ENCODE measurements at places on chromosomes 3 and 15.
A peak's percentile ranks its signal among the peaks of the same experiment; 100 is the strongest.

DNA sequence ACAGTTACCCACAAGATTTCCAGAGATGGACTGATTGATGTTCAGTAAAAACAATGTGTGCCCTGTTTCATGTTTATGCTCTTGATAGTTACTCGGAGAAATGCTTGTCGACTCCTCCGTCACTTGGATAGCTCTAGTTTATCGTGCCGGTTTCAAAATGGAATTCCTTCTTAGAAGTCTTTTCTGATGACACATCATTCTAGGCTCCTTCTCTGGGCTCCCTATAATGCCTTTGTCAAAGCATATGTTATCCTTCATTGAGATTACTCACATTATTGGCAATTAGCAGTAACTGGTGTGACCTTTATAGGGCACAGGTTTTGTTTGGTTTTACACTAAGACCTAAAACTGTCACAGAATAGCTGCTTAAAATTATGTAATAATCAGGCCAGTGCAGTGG is 201.8 kb downstream of the CNTN6 start:
- DNase-seq = no peak

DNA sequence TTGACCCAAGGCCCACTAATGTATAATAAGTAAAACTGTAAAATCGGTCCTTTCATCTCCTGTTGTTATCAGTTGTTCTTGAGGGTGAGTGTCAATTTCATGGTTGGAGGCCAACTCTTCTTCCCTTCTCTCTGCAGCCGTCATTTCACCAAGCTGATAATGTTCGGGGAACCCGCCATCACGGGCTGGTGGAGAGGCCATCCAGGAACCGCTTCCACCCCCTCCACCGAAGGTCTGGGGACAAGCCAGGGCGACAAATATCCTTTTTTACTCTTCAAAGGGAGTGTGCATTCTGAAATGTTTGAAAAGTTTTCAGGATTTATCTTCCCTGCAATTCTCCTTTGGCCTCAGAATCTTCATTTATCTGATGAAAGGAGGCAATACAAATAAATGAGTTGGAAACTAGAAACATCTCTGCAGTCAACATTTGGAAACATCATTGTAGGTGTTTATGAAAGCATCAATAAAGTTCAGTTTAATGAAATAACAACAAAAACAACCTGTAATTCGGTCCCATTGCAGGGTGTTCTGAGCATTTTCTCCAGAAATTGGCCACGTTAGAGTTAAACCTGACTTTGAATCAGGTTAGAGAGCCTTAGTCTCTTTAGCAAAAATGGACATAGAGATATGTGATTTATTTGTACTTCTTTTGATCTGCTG is 63.9 kb downstream of the CRTC3 start:
- DNase-seq = no peak

DNA sequence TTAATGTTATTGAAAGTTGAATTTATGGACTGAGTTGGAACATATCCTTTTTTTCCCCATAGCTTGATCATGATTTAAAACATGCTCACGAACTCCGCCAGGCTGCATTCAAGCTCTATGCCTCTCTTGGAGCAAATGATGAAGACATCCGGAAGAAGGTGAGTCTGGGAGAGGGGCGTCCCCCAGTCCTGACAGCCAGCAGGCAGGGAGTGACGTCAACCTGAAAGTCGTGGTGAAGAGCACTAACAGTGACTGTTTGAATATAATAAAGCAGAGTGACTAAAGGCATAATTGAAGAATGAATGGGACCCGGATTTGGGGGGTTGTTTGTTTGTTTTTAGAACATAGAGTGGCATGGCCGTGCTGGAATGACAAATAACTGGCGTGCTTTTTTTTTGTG is 57.9 kb downstream of the ARMC8 start:
- DNase-seq = no peak

- DNase-seq = peak; percentile 46
These were observed 69.7 kb upstream of the LRRFIP2 start for GRCh38 chr3:37243820-37244748.

- no peak for DNase-seq
These were observed 303.9 kb downstream of the PDCD6IP start for GRCh38 chr3:34102288-34102687.

GRCh38 chr3:55376753-55377347 is 110.3 kb downstream of the WNT5A start:
- DNase-seq = no peak

DNA sequence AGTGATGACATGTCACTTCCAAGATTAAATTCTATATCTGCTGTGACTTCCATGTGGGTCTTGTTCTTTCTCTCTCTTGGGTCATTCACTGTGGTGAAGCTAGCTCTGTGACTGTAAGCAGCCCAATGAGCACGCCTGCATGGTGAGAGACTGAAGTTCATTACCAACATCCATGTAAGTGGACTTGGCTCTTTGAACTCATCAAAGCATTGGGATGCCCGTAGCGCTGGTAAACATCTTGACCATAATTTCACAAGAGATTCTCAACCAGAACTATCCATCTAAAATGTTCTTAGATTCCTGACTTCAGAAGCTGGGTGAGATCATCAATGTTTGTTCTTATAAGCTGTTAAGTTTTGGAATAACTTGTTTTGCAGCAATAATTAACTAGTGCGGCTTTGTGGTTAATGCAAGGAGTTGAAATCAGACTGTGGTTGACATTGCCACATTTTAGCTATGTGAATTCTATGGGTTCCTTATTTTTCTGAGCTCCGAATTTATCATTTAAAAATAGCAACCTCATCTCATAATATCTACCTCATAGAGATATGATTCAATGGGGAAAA is 31.6 kb upstream of the LRRC3B start:
- no peak for DNase-seq

DNA sequence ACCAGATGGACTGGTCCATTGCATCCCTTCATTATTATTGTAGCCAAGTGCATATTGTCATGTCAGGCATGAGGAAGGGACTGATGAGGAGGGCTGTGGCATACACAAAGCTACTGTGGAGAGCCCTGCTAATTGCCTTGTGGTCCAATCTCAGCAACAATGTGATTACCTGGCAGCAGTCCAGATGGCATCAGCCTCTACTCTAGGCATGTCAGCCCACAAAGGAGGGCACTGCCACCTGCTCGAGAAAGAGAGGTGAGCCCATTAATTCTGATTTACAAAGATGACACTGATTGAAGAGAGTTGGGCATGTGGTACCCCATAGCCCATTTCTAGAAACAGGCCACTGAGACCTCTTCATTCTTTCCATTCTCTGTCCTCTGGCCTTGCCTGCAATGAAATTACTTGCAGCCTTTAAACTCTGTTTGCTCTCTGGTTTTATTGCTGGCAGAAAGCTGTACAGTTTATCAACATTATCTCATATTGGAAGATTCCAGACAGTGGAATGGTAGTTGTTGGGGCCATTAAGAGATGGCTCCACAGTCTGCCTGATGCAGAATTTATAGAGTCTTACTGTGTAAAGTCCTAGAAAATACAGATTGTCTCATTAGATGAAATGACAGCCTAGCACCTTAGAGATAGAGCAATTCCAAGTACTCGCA is 307.7 kb downstream of the ARPP21 start:
- DNase-seq = no peak

DNA sequence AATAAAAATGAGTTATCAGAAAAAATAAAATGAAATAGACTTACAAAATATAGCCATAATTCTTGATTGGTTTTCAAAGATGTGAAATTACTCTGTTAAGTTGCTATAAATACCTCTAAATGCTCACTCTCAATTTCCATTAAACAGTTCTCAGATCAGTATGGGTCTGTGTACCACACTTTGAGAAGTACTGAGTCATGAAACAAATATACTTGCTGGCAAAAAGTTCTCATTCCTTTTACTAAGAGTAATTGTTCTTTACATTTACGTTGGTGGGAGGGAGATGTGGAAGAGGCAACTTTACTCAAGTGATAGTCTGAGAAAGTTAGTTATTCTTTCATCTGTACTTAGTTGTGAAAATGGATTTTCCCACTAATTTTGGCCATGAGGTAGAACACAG is 96.3 kb downstream of the ZNF385D start:
- DNase-seq = peak; percentile 24

GRCh38 chr3:68706096-68706495 is 226.3 kb downstream of the TAFA4 start:
- no peak for DNase-seq

DNA sequence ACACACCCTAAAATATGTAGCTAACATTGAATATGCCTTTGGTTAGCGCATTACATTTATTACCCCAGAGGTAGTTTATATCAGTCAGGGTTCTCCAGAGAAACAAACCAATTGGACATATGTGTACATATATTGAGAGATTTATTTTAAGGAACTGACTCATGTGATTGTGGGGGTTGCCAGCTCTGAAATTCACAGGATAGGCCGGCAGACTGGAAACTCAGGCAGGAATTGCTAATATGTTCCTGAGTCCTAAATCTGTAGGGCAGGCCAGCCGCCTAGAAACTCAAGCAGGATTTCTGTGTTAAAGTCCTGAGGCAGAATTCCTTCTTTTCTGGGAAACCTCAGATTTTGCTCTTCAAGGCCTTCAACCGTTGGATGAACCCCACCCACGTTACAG is 189.7 kb downstream of the CDIN1 start:
- DNase-seq = no peak

DNA sequence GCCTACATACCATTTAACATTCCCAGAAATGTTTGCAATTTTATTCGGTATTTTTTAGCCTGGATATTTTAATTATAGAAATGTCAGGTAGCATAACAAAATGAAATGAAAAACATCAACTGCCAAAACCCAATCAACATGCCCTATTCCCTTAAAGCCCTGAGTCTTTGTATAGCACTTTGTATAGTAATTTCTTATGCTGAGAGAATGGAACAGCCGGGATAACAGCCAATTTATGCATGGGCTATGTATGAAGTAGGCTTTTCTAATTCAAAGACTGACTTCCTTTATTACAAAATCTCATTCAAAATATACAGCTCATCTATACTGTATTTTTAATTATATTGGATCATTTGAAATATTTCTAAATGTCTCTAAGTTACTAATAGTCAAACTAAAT is 513.0 kb upstream of the NAALADL2 start:
- no peak for DNase-seq

GRCh38 chr15:59350421-59350732 is 22.3 kb downstream of the MYO1E start:
- no peak for DNase-seq

GRCh38 chr15:48527517-48527916 is 118.0 kb downstream of the FBN1 start:
- DNase-seq = no peak

DNA sequence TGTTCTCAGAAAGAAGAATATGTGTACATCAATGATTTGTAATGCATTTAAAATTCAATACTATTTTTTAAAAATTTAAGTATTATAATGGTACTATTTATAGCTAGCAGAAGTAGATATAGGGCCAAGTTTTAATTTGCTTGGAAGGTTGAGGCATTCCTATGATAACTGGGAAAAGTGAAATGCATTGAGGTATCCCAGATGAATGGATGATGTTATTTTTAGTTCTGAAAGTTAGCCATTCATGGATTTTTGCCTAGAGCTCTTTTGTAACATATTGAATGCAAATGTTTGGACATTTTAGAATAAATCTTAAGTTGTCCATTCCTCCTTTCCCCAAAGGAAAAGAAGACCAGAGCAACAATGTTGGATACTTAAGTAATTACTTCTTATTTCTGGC is 47.6 kb downstream of the GAP43 start:
- no peak for DNase-seq

- DNase-seq = peak; percentile 25
These were observed 32.0 kb downstream of the MAP4 start for GRCh38 chr3:47984075-47984728.

- DNase-seq = no peak
These were observed 28.8 kb downstream of the GOLGA6A start for GRCh38 chr15:74053517-74053916.

- no peak for DNase-seq
These were observed 193.4 kb upstream of the SEMA6D start for GRCh38 chr15:47523681-47524475.

GRCh38 chr15:94740469-94740868 is 509.1 kb downstream of the MCTP2 start:
- DNase-seq = no peak

DNA sequence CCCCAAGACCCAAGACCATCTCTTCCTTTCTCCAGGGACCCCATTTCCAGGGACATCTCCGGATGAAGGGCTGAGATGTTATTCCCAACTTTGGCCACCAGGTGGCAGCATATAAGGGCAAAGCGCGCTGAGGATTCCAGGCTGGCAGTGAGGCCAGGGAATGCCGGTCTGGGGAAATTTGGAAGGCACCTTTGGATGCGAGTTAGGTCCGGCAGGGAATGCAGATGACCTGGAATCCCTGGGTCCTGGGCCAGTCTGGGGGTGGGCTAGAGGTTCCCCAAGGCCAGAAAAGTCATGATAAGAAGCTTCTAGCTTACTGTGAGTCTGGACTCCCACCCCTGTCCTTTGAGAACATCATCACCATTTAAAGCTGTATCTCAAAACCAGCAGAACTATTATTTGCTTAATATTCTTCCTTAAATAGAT is 1.6 kb upstream of the CHST13 start:
- no peak for DNase-seq

DNA sequence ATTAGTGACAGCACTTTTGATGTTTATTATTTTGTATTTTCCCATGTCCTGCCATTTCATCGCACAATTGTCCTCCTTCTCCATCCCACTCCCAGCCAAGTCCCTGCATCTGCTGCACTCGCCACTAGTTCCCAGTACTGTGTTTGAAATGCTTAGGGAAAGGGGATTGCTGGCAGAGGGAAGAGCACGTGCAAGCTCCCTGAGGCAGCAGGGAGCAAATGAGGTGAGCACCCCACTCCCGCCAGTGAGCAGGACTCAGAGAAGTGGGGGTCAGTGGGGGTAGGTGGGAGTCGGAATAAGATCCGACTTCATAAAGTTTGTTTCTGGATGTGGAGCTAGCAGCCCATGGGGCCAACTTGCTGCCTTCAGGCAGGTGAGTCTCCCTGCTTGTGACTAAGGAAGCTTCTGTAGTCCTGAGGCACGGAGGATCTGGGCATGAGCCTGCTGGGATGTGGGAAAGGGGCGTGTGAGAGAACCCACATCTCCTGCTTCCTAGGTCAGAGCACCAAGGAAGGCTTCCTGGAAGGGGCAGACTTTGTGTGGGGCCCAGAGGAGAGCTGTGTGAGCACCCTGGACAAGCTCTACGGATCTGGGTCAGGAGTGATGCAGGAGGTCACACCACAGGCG is 99.7 kb upstream of the TLE3 start:
- no peak for DNase-seq

- DNase-seq = no peak
These were observed 331.6 kb downstream of the PYDC2 start for GRCh38 chr3:191792580-191792979.

DNA sequence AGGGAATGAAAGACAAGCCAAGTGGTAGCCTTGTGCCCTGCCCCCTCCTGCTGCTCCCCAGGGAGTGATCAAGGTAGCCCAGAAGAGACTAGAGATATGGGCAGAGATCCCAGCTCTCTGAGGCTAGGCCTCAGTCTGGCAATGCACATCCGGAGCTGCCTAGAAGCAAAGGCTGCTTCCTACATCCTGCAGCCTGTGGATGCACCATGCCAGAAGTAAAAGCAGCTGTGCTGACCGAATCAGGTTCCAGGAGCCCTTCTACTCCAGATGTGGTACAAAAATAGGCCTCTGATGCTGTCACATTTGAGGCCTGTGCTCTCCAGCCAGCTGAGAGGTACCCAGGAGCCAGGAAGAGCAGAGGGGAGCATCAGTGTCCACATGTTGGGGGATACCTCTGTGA is 16.0 kb downstream of the TRAIP start:
- DNase-seq = no peak

All from AG09309 (cell line).